ENCODE measurements at places on chromosomes 6 and 20.

GRCh38 chr6:79223611-79224404 is 10.7 kb downstream of the HMGN3 start:
- no peak for DNase-seq

GRCh38 chr20:49297605-49298530 is 20.0 kb upstream of the ZNFX1 start:
- DNase-seq: no peak

DNA sequence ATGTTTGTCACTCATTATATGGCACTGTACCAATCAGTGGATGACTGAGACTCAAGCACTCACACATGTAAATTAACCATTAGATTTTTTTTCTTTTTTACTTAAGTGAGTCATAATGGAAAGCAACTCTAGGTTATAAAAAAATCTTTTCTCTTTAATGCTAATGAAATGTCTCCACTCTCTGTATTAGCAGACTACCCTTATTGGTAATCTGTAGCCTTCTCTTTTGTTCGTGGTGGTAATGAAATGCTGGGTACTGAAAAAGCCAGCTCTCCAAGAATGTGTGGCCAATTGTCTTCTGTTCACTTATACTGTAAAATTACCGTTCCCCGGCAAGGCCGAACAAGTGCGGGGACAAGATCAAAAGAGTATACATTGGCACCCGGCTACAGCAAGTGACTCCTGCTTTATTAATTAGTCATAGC is 69.0 kb downstream of the AFG1L start:
- DNase-seq: no peak

- DNase-seq: no peak
Measured at GRCh38 chr6:77228279-77228678, 235.0 kb downstream of the HTR1B start.

DNA sequence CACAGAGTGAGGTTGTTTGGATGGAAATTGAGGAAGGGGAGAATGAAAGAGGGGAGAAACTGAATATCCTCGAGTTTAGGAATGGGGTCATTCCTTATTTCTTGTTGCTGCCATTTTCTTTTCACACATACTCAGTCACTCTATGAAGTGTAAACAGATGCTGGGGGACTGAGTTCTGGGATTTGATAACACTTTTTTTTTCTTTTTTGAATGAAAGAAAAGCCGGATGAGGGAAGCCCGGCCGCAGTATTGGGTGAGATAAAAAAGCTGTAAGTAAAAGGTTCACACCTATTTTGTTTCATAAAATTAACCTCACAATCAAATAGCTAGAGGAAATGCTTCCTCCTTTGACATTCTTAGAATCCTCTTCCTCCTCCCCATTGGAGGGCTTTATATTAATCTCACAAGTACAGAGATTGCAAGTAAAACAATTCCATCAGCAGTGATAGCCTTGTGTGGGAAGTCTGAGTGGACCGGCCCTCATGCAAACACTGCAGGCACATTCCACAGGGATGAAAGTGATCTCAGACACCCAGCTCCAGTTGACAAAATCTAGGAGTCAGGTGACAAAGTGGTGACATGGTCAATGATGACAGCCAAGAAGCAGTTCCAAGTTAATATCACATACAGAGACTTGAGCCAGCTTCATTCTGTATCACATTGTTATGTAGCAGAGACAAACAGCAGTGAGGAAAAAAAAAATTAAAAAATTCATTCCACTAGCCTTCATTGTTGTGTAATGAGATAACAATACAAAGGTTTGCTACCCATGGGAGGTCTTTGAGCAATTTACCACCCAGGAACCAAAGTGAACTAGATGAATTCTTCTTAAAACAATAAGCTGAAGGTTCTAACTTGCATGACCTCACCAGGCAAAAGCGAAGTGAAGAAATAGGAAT is 391.1 kb upstream of the HSF2 start:
- DNase-seq: peak; percentile 66

GRCh38 chr6:72595812-72596211 is 26.1 kb upstream of the KCNQ5 start:
- no peak for DNase-seq

GRCh38 chr20:12466915-12467314 is 541.9 kb upstream of the SPTLC3 start:
- DNase-seq: no peak

DNA sequence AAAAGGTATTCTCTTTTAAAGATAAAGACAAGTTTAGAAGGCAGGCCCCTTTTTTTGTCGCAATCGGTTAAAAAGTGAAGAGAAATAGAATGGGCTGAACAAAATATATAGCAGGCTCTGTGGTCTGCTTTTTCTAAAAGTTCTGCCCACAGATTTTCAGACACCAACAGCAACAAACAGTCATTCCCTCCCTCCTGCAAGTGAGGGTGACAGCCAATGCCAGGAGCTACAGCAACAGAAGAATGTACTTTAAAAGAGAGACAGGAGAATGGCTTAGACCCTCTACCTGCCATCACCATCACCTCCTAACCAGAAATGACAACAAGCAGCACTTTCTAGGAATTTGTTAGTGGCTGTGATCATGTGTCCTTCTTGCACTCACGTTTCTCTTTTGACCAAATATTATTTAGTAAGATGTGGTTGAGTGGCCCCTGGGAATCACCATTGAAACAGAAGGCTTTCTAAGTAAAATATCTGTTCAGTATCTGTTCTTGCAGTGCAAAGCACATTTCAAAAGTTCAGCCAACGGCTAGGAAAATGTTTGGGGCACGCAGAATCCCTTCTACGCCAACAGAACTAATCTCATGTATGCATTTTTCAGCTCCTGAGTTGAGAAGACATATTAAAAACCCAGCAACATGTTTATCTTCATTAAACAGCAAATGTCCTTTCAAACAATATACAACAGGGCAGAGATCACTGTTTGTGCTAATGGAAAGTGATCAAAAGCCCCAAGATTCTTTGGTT is 248.5 kb downstream of the ATXN1 start:
- DNase-seq: no peak

Data from muscle of arm (tissue), 14 donors.